ENCODE measurements at places on chromosomes 16 and 17. TPM values are rescaled to one million over a fixed set of nuclear protein-coding genes. Genes with fewer than 3 reads are reported as not detected.

GRCh38 chr16:4972938-4973587 lies 14.9 kb downstream of the SEC14L5 start:
- H3K4me1 ChIP-seq = no peaks in the 10 kb centered on the region
- H3K4me3 ChIP-seq = no peak overlapping the region
- H3K27ac ChIP-seq = no peak overlapping the region
- H3K36me3 ChIP-seq = no peaks in the 10 kb centered on the region
- DNase-seq = no peak
- peaks cover 3% of the 10 kb centered on the region for H3K27me3 ChIP-seq

Gene ITGAD
- 25.8 TPM for total RNA-seq

GRCh38 chr17:42797067-42798007 lies 1.2 kb downstream of the COA3 start:
- H3K27ac ChIP-seq = no peak overlapping the region
- no peaks in the 10 kb centered on the region for H3K36me3 ChIP-seq
- peaks cover 28% of the 10 kb centered on the region for H3K4me1 ChIP-seq
- H3K27me3 ChIP-seq = no peaks in the 10 kb centered on the region

Gene SLC52A1
- 0.75 TPM for total RNA-seq

DNA sequence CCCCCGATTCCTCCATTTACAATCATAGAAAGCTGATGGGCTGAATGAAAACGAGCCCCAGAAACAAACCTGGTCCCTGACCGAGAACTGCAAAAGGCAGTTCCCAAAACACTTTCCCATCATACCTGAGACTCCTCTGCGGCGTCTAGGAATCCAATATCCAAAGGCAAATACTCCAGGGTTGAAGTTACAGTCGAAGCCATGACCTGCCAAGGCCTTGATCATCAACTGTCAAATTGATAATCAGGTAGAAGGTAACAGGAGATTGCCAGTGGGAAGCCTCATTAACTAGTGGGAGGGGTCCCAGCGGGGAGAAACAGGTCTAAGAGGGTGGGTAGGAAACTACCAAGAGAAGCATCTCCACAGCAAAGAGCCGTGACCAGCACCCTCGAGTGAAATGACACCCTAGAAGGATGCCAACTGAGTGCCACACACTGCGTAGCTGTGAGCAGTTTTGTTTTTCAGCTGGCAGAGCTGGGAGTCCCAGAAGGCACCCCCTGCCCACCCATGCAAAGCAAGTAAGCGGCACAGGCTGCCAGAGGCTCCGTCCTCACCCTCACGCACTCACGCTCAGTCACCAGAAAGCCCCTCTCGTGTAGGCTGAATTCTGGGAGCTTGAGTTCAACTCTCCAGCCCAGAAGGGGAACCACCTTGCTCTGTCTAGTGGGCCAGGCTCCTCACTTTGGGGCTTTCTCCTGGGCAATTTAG lies 146.1 kb downstream of the GAS7 start:
- H3K27me3 ChIP-seq = no peaks in the 10 kb centered on the region
- no peak for DNase-seq

- H3K4me3 ChIP-seq = no peak overlapping the region
- H3K36me3 ChIP-seq = peaks cover 57% of the 10 kb centered on the region
- no peak for DNase-seq
- H3K27me3 ChIP-seq = no peaks in the 10 kb centered on the region
- H3K4me1 ChIP-seq = peaks cover 64% of the 10 kb centered on the region
- no peak overlapping the region for H3K27ac ChIP-seq
These were observed 10.3 kb downstream of the STARD3 start for GRCh38 chr17:39647256-39647655.

Gene CACNG4
- total RNA-seq = not detected

Measured in spleen (tissue), 13 donors.